Body of pancreas (tissue), 4 donors: ENCODE measurements at places on chromosomes 1 and 21. TPM values are rescaled to one million over a fixed set of nuclear protein-coding genes. Genes with fewer than 3 reads are reported as not detected.

The GBP6 gene
- total RNA-seq, result not detected

The PDPN gene
- total RNA-seq, result 9.9 TPM

The AUNIP gene
- total RNA-seq, result not detected

The TPTE gene
- total RNA-seq, result not detected

The ELOA gene
- 28.0 TPM for total RNA-seq

GRCh38 chr1:92838519-92838918 lies 6.7 kb downstream of the RPL5 start:
- peaks cover 53% of the 10 kb centered on the region for H3K4me1 ChIP-seq
- H3K4me3 ChIP-seq, result no peak overlapping the region
- H3K27ac ChIP-seq, result no peak overlapping the region
- no peaks in the 10 kb centered on the region for H3K27me3 ChIP-seq
- peaks cover 17% of the 10 kb centered on the region for H3K36me3 ChIP-seq

DNA sequence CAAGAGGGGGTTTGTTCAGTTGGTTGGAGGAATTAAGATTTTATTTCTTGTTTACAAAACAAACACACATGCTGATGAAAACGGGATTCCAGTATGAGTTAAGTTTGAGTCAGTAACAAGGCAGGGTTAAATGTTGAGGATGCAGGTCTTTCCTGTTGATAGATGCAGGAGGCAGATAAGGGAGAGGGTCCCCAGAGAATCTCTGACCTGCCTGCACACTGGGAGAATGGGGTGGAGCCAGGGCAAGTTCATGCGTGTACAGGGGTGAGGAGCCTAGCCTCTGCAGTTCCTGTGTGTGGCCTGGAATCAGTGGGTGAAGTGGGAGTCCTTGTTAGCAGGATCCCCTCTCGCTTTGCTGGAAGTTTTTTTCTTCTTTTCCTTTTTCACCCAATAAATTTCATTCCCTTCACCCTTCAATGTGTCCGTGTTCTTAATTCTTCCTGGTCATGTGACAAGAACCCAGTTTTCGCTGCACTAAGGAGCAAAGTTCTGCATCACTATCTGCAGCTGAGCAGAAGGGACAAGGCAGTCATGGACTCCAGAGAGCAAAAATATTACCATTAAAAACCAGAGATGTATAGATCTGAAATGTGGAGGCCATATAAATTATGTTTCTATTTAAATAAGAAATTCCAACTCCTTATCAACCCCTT lies 69.9 kb upstream of the MARK1 start:
- no peaks in the 10 kb centered on the region for H3K27me3 ChIP-seq
- H3K4me3 ChIP-seq, result no peak overlapping the region
- no peaks in the 10 kb centered on the region for H3K36me3 ChIP-seq

DNA sequence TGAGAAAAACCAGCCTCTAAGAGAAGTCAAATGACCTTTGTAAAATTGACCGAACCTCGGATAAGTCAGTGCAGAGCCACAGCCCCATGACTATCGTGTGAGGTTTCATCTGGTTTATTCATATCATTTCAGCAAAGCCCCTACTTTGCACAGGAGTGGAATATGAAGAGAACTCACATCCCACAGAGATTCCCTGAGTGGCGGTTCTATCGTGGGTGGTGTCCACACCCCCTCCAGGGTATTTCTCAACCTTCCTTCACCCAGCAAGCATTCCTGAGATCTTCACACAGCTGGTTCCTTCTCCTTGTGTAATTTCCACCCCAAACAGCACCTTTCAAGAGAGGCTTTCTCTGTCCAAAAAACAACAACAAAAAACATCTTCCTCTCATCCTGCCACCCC lies 47.5 kb downstream of the EVA1C start:
- H3K27ac ChIP-seq, result no peak overlapping the region
- no peaks in the 10 kb centered on the region for H3K36me3 ChIP-seq
- no peak overlapping the region for H3K4me3 ChIP-seq
- peaks cover 21% of the 10 kb centered on the region for H3K4me1 ChIP-seq
- H3K27me3 ChIP-seq, result no peaks in the 10 kb centered on the region

- no peaks in the 10 kb centered on the region for H3K36me3 ChIP-seq
- no peaks in the 10 kb centered on the region for H3K4me1 ChIP-seq
- H3K4me3 ChIP-seq, result no peak overlapping the region
- DNase-seq, result no peak
- no peak overlapping the region for H3K27ac ChIP-seq
Measured at GRCh38 chr1:1623631-1624442, 8.1 kb upstream of the MMP23B start.
